ENCODE measurements at places on chromosomes 4 and X.

DNA sequence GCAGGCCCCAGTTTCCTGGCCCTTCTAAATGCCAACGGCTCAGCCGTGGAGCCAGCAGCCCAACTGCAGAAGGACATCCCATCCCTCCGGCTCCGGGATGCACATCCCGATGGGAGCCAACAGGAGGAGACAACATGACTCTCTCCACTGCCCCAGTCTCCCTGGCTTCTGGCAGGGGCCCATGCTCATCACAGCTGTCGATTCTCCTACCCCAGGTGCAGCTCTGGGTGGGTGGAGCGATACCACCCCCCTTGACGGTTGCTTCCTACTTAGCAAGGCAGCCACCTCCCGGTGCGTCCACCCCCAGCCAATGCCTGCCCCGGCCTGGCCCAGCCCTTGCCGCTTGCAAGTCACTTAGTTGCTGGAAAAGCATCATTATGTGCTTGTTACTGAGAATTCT is 19.5 kb downstream of the ZNF275 start:
- DNase-seq, result no peak

DNA sequence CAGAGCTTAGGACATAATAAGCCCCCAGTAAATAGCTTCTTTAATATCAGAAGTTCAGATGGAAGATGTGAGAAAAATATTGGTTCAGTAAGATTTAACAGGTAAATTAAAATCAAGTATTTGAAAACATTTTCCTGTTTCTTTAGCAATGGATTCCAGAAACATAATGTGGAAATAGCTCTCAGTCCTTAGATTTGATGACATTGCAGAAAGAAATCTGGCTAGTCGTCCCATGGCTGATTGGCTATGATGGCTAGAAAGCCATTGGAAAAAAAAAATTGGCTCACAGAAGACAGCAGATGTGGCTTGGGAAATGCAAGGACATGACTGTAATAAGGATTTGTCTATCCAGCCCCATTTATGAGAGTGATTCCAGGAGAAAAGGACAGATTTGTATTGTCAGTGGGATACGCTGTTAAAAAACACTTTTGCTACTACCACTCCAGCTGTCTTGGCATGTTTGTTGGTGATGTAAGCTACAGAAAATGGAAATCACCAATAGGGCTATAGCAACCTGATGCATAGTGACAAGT is 78.3 kb downstream of the AR start:
- no peak for DNase-seq

DNA sequence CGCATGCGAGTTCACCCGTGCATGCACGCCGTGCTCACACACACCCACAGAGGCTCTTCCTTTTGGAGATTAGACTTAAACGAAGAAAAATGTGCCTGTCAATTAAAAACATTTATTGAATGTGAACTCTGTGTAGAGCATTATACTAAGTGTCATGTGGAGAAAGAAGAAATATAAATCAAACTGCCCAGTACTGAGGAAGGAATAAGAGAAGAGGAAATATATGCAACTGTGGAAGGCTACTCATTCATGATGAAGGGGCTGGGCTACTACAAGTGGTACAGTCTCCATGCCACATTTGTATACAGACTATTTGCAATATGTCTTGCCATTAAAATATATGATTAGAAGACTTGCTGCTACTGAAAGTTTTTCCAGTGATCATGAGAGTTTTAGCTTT is 714.7 kb downstream of the DMD start:
- no peak for DNase-seq

DNA sequence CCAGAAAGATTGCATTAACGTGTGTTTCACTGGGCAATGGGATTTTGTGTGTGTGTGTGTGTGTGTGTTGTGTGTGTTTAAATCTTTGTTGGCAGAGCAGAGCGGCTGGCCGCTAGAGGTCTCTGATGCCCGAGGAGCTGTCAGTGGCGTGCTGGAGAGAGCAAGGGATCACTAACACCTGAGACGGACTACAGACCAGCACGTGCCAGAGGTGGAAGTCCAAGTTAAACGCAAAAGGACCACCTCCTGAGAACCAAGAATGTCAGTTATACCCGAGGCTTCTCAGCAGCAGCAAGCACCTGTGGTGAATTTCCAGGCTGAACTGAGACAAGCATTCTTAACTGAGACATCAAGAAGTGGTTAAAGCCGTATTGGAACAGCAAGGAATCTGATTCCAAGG is 9.0 kb upstream of the SLC25A14 start:
- DNase-seq, result no peak

- no peak for DNase-seq
Measured at GRCh38 chrX:38262715-38263620, 42.3 kb upstream of the SRPX start.

DNA sequence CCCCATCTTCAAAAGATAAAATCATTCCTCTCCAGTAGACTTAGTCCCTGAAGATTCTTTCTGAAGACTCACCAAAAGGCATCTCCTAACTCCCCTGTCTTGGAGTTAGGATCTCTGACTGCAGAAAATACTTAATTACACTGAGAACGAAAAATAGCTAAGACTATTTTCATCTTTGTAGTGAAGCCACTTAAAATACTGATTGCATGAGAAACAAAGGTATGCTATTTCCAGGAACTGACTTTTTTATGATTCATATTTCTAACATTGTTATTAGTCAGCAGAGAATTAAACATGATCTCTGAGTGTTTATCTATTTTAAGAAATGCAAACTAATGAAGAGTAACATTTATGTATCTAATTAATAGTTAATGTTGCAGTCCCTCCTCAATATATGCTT is 71.8 kb upstream of the NR3C2 start:
- no peak for DNase-seq

DNA sequence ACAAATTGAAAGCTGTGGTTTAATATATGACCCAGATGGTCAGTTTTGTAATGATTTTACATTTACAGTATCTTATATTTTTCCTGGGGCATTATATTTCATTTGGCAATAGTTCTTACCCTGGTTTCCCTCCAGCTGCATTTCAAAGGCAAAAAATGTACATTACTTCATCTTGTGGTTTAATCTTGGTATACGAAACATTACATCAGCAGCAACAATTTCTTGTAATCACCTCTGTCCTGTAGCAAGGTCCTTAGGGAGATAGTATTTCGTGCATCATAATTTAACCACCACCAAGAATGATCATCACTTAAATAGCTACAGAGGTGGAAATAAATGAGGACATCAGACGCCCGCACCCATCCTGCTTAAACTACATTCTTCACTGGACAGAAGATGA is 48.8 kb downstream of the HS6ST2 start:
- no peak for DNase-seq

DNA sequence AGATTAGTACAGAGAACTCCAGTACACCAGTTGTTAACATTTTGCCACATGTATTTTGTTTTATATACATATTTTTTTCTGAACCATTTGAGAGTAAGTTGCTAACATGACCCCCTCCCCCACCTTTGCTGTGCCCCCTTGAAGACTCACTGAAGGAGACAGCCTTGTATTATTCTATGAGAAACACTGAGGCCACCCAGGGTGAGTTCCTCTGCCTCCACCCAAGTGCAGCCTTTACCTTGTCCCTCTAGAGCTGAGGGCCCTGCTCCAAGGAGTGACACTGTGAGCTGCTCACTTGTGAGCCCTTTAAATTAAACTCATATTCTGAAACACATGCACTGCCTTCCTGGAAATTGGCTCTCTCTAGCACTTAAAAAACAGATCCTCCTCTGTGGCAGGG is 21.1 kb downstream of the KIT start:
- no peak for DNase-seq

- DNase-seq, result peak; percentile 6
Measured at GRCh38 chr4:73944061-73944875, 37.6 kb downstream of the PF4 start.

GRCh38 chr4:156487107-156487506 is 484.5 kb downstream of the PDGFC start:
- DNase-seq, result no peak

- DNase-seq, result no peak
Measured at GRCh38 chrX:786441-786881, 155.9 kb downstream of the SHOX start.

DNA sequence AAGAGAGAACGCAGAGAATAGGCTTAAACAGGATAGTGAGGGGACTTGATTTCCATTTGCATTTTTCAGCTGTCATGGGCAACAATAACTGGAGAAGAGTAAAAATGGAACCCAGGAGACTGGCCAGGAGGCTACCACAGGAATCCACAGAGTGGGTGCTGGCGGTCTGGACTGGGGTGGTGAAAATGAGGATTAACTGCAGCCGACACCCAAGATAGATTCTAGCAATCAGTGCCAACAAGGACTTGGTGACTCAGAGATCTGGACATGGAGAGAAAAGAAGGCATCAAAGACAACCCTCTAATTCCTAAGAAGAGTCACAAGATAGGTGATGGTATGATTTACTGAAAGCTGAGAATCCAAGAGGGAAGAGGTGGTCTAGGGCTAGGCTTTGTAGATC is 102.8 kb downstream of the ATP8A1 start:
- DNase-seq, result no peak

DNA sequence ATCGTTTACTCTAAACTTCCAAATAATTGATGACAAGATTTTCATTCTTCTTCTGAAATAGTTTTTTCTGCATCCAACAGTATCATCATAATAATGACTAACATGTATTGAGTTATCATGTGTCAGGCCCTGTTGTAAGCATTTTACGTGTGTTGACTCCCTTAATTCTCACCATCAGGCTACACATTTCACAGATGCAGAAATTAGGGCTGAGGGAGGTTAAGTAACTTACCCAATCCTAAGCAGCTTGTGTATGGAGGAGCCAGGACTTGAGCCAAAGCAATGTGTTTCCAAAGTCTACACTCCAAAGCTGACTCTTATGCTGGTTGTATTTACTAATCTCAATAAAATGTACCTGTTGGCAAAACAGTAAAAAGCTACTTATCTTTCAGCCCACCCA is 11.2 kb upstream of the KDR start:
- no peak for DNase-seq

DNA sequence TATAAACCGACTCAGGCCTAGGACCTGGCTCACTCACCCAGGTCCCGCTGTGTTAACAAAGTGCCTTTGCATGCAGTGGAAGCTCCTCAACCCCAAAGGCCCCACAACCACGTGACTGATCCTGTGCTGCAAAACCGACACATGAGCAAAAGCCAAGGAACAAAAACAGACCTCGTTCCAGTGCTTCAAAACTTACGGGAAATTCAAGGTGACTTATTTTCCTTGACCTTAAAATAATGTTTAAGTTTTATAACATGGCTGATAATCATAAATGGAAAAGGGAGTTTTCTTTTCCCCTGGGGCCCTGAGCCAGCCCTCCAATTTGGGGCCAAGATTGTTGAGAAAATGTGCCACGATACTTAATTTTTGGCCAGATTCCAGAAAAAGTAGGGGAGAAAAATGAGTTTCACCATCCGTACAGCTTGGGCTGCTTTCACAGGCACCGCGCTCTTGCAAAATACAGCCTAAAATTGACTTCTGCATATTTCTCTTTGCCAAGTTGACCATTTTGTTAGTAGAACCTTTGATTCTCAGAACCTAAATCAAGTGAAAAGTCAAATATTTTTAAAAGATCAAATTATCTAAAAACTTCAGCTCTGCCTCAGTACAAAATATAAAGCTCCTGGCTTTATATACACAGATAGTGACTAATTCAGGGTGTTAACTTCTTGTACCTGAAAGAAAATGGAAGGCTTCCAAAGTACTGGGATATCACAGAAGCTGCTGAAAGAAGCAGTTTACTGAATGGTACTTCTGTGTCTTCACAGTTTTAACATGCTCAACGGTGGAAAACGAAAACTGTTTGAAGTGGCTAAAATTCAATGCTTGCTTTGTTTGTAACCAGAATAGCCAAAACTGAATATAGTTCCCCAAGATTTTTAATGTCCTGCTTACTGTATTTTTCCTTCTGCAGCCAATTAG is 93.8 kb downstream of the APBB2 start:
- DNase-seq, result no peak

DNA sequence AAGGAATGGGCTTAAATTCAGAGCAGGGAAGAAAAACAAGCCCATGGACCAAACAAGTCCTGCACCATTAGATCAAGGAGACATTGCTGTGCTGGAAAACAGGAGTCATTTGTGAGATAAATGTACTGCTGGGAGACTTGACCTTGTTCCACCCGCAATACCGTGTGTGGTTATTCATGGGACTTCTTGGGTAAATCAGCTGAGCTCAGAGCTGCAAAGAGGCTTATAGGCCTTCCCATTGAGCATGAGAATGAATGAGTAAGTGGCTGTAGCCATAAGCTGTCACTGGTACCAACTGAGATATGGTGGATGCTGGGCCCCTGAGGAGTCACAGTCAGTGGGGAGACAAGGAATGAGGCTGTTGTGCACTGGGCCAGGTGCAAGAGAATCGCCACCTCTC is 2.3 kb upstream of the CYTL1 start:
- DNase-seq, result no peak

GRCh38 chr4:18533262-18533775 is 511.8 kb upstream of the LCORL start:
- DNase-seq, result no peak

GRCh38 chr4:168852387-168852786 is 157.7 kb downstream of the CBR4 start:
- no peak for DNase-seq
